ENCODE measurements at places on chromosomes 2 and 18.
A peak's percentile ranks its signal among the peaks of the same experiment; 100 is the strongest.

DNA sequence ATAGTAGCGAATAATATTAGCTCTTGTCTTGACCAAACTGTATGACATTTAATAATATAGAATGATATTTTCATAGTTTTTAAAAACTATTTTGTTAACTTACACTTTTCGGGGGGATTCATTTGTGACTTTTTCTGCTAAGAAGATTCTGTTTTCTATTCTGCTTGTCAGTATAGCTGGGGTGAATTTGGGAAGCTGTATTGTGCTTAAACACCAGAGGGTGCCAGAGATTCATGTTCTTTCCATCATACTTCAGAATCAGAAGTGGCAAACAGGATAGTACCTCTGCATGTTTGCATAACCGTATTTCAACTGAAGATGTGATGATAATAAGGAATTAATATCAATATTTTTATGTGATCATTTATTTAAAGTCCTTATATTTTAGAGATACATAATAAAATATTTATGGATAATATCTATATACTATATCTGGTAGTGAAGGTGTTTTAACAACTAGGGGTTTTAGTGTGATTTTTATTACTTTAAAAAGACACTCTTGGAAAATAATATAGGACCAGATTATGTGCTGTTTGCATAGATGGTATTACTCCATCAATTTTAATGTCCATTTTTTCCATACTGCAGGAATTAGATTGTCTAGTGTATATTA is 81.0 kb downstream of the TAF4B start:
- H3K4me1 ChIP-seq: peaks cover 5% of the 10 kb centered on the region
- H3K27me3 ChIP-seq: no peaks in the 10 kb centered on the region
- no peak overlapping the region for H3K4me3 ChIP-seq
- peaks cover 3% of the 10 kb centered on the region for H3K36me3 ChIP-seq

DNA sequence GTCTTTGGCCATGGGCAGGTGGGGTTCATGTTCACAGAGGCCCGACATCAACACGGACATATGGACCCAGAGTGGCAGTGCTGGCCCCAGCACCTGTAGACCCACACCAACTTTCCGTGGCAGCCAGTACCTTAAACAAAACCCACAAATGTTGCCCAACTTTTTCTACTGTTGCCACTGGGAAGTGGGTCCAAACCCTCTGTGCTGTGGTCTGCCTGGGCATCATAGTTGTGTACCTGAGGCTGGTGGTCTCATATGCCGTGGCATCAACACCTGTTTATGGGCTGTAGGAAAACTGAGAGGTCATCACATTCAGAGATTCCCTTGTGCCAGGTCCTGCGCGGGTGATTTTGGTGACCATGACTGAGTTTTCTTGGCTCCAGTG is 79.9 kb downstream of the SH3RF3 start:
- no peak overlapping the region for H3K4me3 ChIP-seq
- H3K27ac ChIP-seq: no peak overlapping the region
- no peaks in the 10 kb centered on the region for H3K36me3 ChIP-seq
- peaks cover 30% of the 10 kb centered on the region for H3K4me1 ChIP-seq
- peaks cover 71% of the 10 kb centered on the region for H3K27me3 ChIP-seq
- DNase-seq: no peak

GRCh38 chr2:21096458-21096857 is 27.3 kb upstream of the TDRD15 start:
- no peak overlapping the region for H3K27ac ChIP-seq
- peaks cover 6% of the 10 kb centered on the region for H3K27me3 ChIP-seq
- H3K4me3 ChIP-seq: no peak overlapping the region
- DNase-seq: no peak

DNA sequence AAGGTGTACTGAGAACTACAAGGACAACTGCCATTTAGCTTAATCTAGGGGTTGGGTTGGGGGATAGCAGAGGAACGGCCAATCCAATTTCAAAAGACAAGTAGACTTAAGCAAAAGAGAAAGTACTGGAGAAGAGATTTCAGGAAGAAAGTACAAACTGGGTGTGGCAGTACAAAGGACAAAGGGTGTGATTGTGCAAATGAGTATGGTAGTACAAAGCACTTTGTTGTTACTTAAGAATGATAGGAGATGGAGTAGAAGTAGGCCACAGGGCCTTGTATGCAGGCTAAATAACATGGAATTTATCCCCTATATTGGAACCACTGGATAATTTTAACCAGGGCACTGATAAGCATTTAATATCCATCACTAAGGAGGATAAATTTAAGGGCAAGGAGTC is 4.7 kb upstream of the ORC2 start:
- H3K36me3 ChIP-seq: peaks cover 2% of the 10 kb centered on the region
- DNase-seq: no peak
- H3K4me3 ChIP-seq: no peak overlapping the region
- H3K4me1 ChIP-seq: peaks cover 44% of the 10 kb centered on the region
- H3K27me3 ChIP-seq: no peaks in the 10 kb centered on the region
- no peak overlapping the region for H3K27ac ChIP-seq

- no peak overlapping the region for H3K4me3 ChIP-seq
- no peak overlapping the region for H3K27ac ChIP-seq
- no peaks in the 10 kb centered on the region for H3K36me3 ChIP-seq
- no peaks in the 10 kb centered on the region for H3K27me3 ChIP-seq
- H3K4me1 ChIP-seq: no peaks in the 10 kb centered on the region
Observed at GRCh38 chr2:53006980-53007379, 760.6 kb upstream of the CHAC2 start.

DNA sequence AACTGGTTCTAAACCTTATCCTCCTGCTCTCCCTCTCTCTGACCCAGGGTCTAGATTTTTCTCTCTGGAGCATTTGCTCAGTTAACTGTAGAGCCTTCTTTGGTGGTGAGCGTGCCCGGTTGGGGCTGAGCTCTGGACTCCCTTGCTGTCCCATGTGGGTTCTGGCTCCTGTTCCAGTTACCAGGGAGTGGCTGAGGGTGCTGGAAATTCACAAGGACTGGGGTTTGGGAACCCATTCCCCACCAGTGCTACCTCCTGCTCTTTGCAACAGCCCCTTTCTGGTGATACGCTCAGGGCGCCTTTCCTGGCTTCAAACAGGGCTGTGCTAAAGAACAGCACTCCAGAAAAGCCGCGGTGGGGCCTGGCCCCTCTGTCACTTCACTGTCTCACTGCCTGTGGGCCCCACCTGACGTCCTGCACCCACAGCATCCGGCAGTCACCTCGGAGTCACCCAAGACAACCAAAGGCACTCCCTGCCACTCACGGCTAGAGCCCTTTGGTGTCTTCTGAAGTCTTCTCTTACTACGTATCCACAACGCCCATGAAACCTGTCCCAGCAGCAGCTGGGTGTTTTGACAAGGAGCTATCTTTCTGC is 41.3 kb downstream of the CAPN13 start:
- no peaks in the 10 kb centered on the region for H3K36me3 ChIP-seq
- no peak overlapping the region for H3K27ac ChIP-seq
- no peak overlapping the region for H3K4me3 ChIP-seq
- no peaks in the 10 kb centered on the region for H3K27me3 ChIP-seq
- H3K4me1 ChIP-seq: no peaks in the 10 kb centered on the region

DNA sequence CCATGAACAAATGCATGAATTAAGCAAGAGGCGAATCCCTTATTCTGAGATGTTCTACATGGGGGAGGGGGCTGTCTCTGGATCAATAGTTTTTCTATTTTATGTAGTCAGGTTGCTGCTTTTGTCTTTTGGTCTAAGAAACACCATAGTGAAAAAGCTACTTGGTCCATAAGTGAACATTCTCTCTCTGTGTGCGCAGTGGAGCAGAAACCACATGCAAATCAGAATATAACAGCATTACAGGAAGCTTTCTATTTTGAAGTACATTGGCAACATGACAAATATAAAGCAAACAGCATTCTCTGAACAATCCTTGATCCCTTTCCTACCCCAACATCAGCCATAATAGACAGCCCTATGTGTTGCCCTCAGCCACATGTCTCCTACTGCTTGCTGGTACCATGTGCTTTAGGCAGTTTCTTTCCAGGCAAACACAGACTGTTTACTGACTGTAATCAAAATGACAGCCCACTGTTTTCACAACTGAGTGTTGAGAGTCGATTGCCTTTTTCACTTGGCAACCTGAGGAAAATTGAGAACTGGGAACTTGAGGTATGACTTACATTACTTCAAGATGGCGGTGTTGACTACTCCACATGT is 10.6 kb downstream of the SCN3A start:
- no peak for DNase-seq
- H3K4me3 ChIP-seq: no peak overlapping the region
- H3K36me3 ChIP-seq: no peaks in the 10 kb centered on the region
- no peaks in the 10 kb centered on the region for H3K4me1 ChIP-seq

- H3K27ac ChIP-seq: no peak overlapping the region
- no peaks in the 10 kb centered on the region for H3K4me1 ChIP-seq
- H3K4me3 ChIP-seq: no peak overlapping the region
- no peak for DNase-seq
- H3K36me3 ChIP-seq: peaks cover 4% of the 10 kb centered on the region
Observed at GRCh38 chr18:34261865-34262780, 37.4 kb upstream of the NOL4 start.

DNA sequence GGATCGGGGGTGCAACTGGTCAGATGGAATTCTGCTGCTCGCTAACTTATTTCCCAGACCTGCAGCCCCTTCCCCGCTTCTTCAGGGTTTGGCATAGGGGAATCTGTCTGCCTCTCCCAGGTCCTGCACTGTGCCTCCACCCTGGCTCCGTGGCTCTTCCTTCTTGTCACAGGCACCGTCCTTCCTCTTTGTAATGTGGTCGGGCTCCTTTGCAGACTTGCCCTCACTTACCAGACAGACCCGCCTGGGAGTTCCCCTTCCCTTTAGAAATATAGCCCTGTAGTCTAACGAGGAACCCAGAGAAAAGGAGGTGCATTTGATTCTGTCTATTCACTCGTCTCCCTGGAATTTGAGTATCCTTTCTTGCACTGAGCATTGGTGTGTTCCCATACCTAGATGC is 63.9 kb upstream of the PAX8 start:
- no peak overlapping the region for H3K4me3 ChIP-seq
- peaks cover 13% of the 10 kb centered on the region for H3K27me3 ChIP-seq
- no peak overlapping the region for H3K27ac ChIP-seq
- H3K36me3 ChIP-seq: no peaks in the 10 kb centered on the region
- no peak for DNase-seq

- peaks cover 6% of the 10 kb centered on the region for H3K27me3 ChIP-seq
- DNase-seq: no peak
- H3K36me3 ChIP-seq: no peaks in the 10 kb centered on the region
Observed at GRCh38 chr2:226211439-226211838, 588.2 kb downstream of the IRS1 start.

DNA sequence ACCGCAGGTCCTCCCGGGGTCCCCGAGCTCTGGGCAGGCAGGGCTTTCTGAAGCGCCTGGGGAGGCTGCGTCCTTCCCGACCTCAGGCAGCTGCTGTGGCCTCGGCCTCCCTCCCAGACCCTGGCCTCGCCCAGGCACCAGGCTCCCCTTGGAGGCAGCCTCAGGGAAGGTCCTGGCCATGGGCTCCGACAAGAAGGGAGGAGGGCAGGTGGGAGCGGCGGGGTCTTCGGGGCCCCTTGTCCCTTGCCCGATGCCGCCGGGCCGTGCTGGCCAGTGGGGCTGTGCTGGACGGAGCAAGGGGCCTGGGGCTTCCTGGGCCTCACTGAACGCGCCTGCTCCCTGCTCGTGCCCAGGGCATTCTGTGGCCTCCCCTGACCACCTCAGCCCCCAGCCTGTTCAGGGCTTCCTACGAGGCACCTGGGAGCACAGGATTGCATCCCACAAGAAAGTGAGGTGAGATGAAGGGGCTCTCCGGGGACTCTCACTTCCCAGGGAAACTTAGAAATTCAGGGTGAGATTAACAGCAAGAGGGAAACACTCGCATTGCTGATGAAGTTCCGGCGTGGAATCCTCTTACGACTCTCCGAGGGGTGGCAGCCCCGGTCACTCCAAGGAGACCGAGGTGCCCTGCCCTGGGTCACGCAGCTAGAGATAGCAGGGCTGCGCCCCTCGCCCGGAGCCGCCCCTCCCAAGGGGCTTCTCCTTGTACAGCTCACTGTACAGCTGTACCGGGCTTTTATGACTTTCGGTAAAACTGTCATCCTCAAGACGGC is 778 bp downstream of the MFSD2B start:
- H3K36me3 ChIP-seq: no peaks in the 10 kb centered on the region
- H3K4me1 ChIP-seq: no peaks in the 10 kb centered on the region
- no peak for DNase-seq
- peak overlapping the region; percentile 16 for H3K4me3 ChIP-seq

DNA sequence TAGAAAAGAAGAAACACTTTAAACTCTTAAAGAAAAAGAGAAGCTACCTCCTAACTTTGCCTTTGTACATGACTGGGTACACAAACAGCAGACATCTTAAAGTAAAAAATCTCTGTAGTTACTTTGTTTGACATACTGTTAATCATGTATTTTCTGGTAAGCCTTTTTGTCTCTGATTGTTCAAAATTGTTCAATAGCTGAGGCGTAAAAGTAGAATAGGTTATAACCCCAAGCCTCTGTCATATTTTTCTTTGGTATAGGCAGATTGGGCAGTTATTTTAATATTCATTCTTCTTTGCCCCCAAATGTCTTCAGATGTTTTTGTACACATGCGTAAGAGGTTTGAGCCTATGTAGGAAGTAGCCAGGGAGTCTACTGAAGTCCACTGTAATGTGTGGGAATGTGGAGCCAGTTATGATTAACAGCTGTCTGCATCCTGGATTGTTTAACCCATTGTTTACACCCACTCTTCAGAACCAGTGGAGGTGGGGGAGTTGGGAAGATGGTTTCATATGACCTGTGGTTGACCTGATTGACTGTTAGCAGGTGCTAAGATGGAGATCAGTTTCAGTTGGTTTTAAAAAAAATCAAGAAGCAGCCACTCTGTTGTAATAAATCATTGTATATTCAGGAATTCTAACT is 150.5 kb downstream of the TANC1 start:
- H3K4me3 ChIP-seq: no peak overlapping the region
- H3K27me3 ChIP-seq: no peaks in the 10 kb centered on the region
- H3K27ac ChIP-seq: no peak overlapping the region
- peaks cover 8% of the 10 kb centered on the region for H3K4me1 ChIP-seq
- H3K36me3 ChIP-seq: no peaks in the 10 kb centered on the region

- no peak overlapping the region for H3K4me3 ChIP-seq
- no peaks in the 10 kb centered on the region for H3K27me3 ChIP-seq
- no peak overlapping the region for H3K27ac ChIP-seq
- DNase-seq: no peak
Observed at GRCh38 chr2:172445851-172446250, 18.5 kb downstream of the ITGA6 start.

DNA sequence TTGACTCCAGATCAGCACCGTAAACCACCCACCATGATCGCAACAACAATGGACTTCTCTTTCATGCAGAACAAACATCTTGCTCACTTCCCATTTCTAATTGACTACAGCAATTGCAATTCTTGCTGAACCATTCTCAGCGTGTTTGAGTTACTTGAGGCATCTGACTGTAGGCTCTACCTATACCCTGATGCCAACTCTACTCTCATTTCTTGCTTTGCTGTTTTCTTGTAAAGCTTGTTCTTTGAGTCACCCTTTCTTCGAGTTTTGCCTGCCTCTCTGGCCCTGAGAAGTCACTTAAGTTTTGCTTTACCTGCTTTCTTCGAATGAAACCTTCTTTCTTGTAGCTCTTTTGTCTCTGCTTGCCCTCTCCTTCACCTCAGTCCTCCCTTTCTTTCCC is 160.5 kb upstream of the RND3 start:
- no peak overlapping the region for H3K4me3 ChIP-seq
- H3K36me3 ChIP-seq: no peaks in the 10 kb centered on the region
- DNase-seq: no peak
- no peaks in the 10 kb centered on the region for H3K4me1 ChIP-seq
